Activated naive CD8-positive, alpha-beta T cell treated with anti-CD3 and anti-CD28 coated beads, Interleukin-2, amount 50 U/mL, for 16 hours (primary cell): ENCODE measurements at places on chromosomes 2 and 18.

- no peak for DNase-seq
These were observed 4.5 kb upstream of the SFTPB start for GRCh38 chr2:85672456-85672855.

DNA sequence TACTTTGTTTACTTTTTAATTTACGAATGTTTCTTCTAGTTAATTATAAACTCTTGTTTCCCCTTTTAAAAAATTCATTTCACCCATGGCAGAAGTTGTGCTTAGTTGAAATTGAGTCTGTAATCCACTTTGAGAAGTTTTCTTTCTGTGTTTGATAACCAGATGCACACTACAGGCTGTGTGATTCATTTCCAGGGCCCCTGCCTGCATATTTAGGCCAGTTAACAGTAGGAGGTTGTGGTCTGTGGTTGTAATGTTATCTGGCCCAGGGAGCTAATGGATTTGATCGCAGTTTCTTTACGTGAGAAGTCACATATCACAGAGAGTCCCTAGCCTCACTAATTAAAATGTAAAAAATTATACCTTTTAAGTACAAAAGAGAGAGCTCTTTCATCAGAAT is 3.3 kb downstream of the CDH7 start:
- DNase-seq: no peak

DNA sequence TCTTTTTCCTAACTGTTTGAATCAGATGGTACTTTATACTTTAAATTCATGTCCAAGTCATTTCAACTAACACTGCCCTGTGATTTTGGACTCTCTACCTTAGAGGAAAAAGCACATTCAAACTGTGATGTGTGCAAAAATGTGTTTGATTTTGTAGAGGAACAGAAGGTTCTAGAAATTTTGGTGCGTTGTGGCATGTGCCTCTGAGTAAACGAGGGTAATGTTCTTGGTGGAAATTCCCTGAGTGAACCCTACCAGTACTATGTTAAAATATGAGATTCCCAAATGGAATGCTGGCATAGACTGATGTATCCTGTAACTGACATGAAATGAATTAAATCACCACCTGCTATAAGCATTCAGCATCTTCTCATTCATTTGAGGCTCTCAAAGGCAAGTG is 901.9 kb upstream of the KLHL29 start:
- DNase-seq: no peak

- no peak for DNase-seq
These were observed 9.7 kb upstream of the SEMA4C start for GRCh38 chr2:96879545-96880040.

DNA sequence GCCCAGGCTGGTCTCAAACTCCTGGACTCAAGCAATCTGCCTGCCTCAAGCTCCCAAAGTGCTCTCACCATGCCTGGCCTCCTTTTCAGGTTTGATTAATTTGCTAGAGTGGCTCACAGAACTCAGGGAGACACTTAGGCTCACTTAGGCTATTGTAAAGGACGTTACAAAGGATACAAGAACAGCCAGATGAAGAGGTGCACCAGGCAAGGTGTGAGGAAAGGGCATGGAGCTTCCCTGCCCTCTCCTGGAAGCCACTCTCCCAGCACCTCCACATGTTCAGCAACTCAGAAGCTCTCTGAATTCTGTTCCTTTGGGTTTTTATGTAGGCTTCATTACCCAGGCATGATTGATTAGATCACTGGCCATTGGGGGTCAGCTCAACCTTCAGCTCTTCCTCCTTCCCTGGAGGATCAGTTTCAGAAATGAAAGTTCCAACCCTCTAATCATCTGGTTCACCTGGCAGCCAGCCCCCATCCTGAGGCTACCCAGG is 78.7 kb upstream of the RGPD5 start:
- DNase-seq: no peak

DNA sequence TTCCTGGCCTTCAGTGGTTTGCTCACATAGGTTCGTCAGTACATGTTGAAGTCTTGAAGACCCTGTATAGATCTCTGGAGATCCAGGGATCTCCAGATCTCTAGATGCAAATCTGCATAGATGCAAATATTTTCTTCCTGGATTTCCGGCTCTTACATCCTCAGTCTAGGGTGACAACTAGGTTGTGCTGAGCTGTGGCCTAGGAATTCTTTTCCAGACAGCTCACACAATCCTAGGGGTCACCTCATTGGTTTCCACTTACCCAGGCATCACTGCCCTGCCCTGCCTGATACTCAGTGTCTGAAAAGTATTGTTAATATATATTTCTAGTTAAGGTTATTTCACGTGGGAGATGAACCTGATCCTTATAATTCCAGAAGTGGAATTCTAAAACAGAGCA is 105.1 kb upstream of the TTC27 start:
- DNase-seq: no peak

DNA sequence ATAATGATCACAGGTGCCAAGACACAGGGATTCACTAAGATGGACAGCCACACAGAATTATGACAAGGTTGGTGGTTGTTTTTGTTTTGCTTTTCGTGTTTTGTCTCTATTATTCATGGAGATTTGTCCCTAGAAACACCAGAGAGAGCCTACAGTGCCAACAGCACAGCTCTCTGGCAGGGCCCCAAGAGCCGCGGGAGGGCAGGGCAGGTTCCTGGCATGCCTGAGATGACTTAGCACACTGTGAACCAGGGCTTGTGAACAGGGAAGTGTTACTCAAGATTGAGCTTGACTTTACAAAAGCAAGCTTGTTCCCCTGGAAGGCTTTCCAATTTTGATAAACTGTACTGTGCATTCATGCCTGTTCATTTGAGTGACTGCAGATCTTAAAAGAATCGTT is 437.4 kb upstream of the SALL3 start:
- no peak for DNase-seq

- DNase-seq: no peak
These were observed 24.4 kb downstream of the SCN9A start for GRCh38 chr2:166351319-166351718.

GRCh38 chr2:228253752-228254151 is 72.3 kb upstream of the SPHKAP start:
- no peak for DNase-seq

DNA sequence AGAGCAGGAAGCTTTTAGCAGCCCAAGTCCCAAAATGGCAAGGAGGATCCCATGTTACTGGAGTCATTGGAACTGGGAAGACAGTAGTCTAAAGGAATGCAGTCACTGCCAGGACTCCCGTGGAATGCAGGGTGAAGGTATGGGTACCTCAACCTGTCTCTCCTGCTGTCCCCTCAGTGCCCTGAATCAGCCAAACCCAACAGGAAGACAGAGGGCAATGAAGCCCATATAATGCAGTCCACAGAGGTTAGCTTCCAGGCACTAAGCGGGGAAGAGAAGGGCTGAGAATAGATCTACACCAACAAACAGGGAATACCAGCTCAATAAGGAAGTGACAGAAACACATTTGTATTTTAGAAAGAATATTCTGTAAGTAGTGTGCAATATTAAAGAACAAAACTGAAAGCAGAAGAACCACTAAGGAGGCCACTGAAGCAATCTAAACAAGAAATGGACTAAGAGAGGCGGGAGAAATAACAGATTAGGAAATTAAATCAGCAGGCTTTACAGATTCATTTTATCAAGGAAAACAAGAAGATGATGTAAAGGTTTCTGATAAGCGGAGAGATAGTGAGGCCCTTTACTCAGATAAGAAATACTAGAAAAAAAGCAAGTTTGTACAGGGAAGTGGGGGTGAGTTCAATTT is 8.3 kb downstream of the NEMP2 start:
- no peak for DNase-seq

- DNase-seq: no peak
These were observed 14.8 kb downstream of the SGO2 start for GRCh38 chr2:200540793-200541192.

- DNase-seq: no peak
These were observed 35.0 kb downstream of the CERKL start for GRCh38 chr2:181621779-181622490.

DNA sequence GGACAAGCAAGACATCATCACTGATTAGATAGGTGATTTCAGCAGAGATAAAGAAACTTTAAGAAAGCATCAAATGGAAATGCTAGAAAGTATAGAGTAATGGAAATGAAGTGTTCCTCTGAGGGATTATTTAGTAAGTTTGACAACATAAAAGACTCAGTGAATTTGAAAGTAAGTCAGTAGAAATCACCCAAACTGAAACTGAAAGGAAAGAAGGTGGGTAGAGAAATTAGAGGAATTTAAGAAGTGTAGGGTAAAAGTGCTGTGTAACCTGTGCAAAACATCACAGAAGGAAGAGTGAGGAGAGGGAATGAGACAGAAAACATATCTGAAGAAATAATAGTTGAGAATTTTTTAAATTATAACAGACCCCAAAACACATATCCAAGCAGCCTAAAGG is 343.1 kb downstream of the CBLN2 start:
- DNase-seq: no peak

DNA sequence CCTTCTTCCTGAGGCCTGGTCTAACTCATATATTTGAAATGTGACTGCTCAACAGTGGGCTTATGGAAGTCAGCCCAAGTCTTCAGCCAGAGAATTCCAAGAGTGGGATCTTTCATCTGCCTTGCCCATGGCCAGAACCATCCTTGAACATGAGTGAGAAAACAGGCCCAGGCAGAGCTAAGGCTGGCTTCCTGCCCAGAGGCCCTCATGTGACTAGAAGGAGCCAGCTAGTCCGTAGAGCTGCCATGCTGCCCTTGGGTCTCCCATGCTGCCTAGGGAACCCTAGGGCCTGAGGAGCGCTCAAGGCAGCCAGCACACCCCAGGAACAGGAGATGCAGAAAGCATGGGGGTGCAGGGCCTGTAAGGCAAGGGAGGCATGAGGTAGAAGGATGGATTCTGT is 203.6 kb downstream of the FHOD3 start:
- DNase-seq: no peak

- DNase-seq: no peak
These were observed 289.4 kb downstream of the ZEB2 start for GRCh38 chr2:144230448-144231085.

GRCh38 chr18:31760695-31761094 is at the start of gene SLC25A52:
Gene SLC25A52, minus strand, starts transcription at chr18:31760880. Its CDS starts 219 bp downstream, at chr18:31760661.
- no peak for DNase-seq

GRCh38 chr2:119446037-119446436 is 14.4 kb downstream of the TMEM37 start:
- no peak for DNase-seq

DNA sequence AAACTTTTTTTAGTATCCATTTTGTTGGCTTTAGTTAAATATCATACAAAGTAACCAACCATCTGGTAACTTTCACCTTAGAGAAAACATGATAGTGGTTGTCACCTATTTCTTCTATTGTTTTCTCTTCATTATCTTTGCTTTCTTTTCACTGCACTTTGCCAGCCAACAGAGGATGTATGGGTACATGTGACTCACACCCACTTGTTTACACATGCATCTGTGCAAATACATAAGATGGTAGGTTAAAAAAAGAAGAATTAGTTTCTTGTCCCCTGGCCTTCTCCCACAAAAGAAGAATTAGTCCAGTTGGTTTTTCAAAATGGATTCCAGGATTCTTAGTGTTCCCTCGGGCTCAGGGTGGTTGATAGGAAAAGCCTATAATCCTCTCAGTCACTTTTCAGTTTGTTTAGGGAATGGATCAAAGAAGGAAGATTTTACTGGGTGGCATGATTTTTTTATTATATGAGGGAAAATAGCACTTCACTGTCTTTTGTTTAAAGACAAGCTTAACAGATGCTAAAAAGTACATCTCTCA is 46.6 kb downstream of the CDK15 start:
- DNase-seq: no peak

GRCh38 chr2:41965173-41965908 is 82.5 kb upstream of the PKDCC start:
- DNase-seq: no peak

DNA sequence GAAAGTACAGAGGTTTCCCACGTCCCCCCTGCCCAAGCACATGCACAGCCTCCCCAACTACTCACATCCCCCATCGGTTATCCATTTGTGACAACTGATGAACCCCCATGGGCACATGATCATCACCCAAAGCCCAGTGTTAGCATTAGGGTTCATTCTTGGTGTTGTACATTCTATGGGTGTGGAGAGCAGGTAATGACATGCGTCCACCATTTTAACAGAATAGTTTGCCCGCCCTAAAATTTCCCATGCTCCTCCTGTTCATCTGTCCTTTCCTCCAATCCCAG is 74.3 kb downstream of the LONRF2 start:
- DNase-seq: no peak

DNA sequence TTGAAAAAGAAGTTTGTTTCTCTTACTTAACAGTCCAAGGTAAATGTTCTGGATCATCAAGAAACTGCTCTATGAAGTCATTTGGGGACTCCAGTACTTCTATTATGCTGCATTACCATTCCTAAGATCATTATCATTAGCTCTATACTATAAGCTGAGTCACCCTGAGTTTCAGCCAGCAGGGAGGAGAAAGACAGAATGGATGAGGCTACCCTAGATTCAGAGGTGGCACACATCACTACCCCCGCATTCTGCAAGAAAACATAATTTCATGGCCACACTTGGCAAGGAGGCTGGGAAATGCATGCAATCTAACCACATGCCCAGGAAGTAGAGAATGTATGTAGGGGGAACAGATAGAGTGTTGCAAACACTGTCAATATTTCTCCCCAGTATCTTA is 16.6 kb upstream of the LNPK start:
- DNase-seq: no peak

DNA sequence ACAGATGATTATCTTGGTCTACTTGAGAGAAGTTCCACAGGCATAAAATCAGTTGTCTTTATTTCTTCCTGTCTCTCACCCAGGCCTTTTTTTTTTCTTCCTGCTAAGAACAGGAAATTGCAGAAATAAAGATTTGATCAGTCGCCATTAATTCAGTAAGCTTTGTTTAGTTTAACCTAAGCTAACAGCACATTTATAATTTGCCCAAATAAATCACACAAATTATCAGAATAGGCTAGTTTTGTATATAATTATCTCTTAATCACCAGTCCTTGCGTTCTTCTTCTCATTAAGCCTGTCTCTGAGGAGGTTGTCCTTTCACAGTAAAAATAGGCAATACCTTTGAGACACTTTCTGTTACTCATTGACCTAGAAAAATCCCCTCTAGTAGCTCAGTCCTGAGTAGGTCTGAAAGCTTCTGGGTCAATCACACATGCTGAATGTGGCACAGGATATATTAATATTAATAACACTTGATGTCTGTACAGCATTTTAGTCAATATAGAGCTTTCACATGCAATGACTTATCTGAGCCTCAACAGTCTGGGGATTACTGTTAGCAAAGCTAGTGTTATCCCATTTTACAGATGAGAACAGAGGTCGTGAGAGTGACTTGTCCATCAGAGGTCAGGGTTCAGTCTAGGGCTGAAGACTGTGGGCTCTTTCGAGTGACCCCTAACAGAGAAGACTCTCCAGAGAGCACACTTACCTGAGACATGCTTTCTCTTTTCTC is 11.2 kb upstream of the STK17B start:
- no peak for DNase-seq
